ENCODE measurements at places on chromosomes 13 and 19.

GRCh38 chr13:32178763-32179162 lies 136.4 kb downstream of the ZAR1L start:
- DNase-seq = no peak

GRCh38 chr13:53743906-53744305 lies 715.3 kb downstream of the OLFM4 start:
- DNase-seq = no peak

DNA sequence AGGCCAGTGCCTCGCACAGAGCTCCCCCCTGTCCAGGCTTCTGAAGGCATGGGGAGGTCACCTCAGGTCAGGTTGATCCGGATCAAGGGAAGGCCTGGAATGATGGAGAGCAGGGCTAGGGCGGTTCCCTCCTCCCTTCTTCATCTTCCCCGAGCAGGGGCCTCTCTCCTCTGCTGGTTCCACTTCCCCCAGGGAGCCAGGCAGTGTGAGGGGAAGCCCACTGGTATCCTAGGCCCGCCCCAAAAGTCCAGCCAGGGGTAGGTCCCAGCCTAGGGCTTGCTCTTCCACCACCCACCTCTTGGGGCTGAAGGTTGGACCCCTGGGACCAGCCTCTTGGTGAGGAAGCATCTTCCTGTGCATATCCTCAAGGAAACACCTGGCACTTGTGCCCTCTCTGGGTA lies 16.4 kb upstream of the PRR19 start:
- DNase-seq = peak; percentile 69

DNA sequence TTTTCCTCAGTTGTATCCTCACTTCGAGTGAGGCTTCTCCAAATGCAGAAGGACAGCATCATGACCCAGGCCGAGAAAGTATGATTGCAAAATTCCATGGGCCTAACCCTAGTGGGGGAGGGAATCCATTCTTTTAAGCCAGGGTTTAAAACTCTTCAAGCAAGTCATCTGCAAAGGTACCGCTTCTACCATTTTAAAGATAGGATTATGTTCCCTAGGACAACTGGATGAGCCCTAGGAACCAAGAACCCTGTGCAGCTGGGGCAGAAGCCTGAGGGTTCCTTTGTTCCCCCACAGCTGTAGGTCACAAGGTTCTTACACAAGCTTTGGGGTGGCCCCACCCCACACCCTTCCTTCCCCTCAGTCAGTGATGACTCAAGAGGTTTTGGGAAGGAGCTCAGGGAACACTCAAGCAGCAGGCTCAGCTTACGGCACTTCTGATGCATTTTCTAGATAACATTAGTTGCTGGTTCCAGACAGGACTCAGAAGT lies 13.5 kb downstream of the ARL11 start:
- peak; percentile 97 for DNase-seq

DNA sequence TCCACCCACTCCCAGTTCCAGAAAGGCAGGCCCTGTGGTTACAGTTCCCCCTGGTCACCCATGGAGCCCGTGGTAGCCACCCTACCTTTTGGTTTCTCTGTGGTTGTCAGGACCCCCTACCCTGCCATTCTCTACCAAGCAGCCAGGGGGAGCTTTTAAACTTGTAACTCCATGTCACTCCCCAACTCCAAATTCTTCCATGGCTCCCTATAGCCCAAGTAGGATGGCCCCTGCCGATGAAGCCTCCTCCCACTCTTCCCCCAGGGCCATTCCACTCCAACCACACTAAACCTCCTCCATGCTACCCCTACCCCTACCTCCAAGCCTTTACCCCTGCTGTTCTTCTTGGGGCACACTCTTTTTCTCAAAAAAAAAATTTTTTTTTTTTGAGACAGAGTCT lies 2.2 kb downstream of the S1PR2 start:
- peak; percentile 48 for DNase-seq

DNA sequence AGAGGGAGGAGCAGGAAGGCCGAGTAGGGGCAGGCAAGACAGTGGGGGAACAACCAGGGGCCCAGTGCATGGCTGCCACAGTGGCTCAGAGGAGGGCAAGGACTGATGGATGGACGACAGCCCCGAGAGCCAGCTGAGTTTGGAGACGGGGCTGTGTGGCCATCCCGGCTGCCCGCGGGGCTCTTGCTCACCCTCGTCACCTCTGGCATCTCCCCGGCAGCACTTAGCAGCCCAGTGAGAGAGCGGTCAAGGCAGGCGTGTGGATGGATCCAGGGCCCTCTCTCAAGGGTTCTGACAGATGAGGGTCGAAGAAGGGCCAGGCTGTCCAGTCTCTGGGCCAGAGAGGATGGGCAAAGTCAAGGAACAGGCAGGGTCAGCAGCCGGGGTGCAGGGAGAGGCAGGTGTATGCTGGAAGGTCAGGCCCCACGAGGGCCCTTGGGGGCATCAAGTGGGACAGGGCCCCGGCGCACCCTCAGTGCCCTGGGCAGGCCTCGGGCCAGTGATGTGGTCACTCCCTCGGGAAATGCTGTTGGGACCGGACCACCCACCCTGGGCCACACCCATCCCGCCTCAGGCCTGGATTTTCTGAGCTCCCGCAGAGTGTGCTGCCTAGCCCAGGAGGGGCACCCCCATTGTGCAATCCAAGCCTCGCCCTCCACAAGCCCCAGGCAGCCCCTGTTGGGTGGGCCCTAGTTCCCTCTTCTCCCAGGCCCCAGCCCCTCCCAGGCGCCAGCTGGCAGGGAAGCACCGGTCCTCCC lies 56.4 kb upstream of the TPM4 start:
- no peak for DNase-seq

GRCh38 chr13:94987081-94987480 lies 274.7 kb upstream of the SOX21 start:
- no peak for DNase-seq

DNA sequence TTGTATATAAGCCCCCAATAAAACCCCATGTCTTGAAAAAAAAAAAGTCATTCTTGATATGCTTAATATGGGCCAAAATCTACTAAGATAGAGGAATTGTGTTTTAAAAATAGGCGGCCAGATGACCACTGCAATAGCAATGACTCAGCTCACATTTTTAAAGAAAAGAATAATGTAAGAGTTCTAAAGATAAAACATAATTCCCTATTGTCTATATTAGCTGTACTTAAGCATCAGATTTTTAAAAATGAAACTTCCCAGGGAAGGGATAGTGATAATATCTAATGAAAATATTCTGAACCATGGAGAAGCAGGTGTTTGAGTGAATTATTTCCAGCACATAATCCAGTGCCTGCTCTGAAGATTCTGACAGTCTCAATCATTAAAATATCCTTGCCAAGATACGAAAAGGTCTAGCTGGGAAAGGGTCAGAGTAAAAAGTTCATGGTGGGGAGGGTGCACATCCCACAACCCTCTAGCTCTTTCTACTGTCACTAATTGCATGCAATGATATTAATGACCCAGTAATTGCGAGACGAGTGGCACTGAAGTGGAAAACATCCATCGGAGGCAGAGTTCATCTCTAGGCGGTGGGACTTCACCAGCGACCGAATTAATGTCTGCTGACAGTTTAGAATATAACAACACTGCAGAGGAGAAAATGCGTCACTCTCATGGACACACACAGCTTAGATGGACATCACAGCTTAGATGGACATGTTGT lies 31.6 kb downstream of the EFNB2 start:
- no peak for DNase-seq
